ENCODE measurements at places on chromosomes 4 and X. TPM values are rescaled to one million over a fixed set of nuclear protein-coding genes. Genes with fewer than 3 reads are reported as not detected.

The HSFX1 gene
- polyA plus RNA-seq, result 0.15 TPM

The FGD1 gene
- 4.3 TPM for polyA plus RNA-seq

DNA sequence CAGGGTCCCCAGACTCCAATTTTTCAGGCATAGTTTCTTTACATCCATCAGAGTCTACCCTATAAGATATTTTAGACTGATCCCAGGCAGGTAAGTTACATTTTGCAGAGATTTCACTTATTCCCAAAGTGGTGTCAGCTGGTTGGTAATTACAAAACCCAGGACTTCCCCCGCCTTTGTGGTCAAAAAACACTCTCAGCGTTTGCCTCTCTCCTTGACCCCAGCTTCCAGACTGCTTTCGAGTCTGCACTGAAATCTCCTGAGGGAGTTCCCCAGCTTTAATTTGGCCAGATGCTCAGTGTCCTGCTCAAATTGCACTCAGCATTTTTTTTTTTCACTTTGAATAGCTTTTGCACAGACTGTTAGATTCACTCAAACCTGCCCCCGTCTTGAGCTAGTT, 11.2 kb upstream of the AMOT start:
- H3K27me3 ChIP-seq, result no peaks in the 10 kb centered on the region
- no peaks in the 10 kb centered on the region for H3K4me1 ChIP-seq
- H3K36me3 ChIP-seq, result no peaks in the 10 kb centered on the region
- DNase-seq, result peak; percentile 70
- H3K27ac ChIP-seq, result no peak overlapping the region

The CTSO gene
- 13.7 TPM for polyA plus RNA-seq

The TMEM154 gene
- polyA plus RNA-seq, result 1.6 TPM

DNA sequence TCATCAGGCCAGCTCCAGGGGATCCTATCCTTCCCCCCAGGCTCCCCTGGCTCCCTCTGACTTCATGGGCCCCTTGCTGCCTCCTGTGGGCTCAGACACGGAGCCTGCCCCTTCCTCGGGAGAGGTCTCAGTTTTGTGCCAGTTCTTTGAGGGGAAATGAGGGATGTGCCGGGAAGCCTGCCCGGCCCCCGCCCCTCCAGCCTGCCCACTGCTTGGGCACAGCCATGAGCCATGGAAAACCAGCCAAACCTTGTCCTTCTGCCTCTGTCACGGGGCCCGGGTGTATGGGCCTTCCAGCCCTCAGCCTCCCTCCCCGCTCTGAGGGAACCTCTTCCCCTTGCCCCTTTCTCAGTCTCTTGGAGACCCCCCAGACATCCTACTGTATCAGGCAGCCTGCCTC, 6.8 kb downstream of the BGN start:
- H3K36me3 ChIP-seq, result no peaks in the 10 kb centered on the region
- no peaks in the 10 kb centered on the region for H3K4me1 ChIP-seq
- no peaks in the 10 kb centered on the region for H3K27me3 ChIP-seq
- no peak overlapping the region for H3K27ac ChIP-seq
- DNase-seq, result no peak

GRCh38 chr4:17060230-17060629, 161.8 kb upstream of the LDB2 start:
- no peak overlapping the region for H3K4me3 ChIP-seq
- peaks cover 26% of the 10 kb centered on the region for H3K4me1 ChIP-seq
- no peaks in the 10 kb centered on the region for H3K27me3 ChIP-seq

Data from fibroblast of lung (primary cell).